NCI-H1048 (cell line): ENCODE measurements at places on chromosomes 11 and 22.

- DNase-seq: no peak
Observed at GRCh38 chr22:36301851-36302250, 48.9 kb downstream of the APOL1 start.

DNA sequence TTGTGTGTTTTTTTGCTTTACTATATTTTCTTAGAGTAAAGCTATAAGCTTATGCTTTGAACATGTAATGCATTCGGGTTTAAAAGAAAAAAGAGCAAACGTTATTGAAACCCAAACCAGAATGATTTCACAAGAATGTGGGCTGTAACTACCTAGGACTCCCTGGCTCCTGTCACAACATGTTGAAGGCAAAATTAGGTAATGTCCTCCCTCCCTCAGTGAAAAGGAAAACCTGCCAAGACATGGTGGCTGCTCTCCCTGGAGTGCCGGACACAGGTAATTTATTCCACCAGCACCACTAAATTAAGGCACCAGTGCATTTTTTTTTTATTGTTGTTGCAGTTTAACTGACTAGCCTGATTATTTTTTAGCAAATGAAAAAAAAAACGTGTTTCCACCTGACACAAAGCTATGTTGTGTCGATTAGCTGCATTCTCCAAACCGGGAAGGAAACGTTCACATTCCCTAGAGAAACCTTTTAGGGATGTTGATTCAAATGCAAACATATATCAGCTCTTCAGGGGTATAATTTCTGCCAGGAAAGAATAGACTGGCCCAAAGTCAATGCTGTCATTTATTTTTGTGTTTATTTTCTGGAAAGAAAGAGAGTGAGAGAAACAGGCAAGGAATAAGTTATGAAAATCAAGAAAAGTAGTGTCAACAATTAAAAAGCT is 134.6 kb downstream of the CCDC34 start:
- no peak for DNase-seq

- no peak for DNase-seq
Observed at GRCh38 chr11:118438314-118438931, 2.1 kb downstream of the KMT2A start.

GRCh38 chr11:78230161-78230877 is 41.6 kb downstream of the USP35 start:
- no peak for DNase-seq

- no peak for DNase-seq
Observed at GRCh38 chr11:31492320-31492913, 17.0 kb downstream of the IMMP1L start.

DNA sequence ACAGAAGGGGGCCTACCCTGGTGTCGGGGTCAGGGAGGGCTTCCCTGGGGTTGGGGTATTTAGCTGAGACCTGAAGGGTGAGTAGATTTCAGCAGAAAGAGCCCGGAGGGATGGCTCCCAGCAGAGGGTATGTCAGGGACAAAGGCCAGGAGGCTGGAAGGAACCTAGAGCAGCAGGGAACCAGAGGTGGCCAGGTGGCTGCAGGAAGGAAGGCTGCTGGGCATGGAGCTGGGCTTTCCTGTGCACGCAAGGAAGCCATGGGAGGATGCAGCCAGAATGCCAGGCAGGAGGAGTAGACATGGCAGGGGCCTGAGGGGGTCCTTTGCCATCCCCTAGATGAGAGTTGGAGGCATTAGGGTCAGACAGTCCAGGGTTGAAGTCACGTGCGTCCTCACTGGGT is 27.4 kb upstream of the RELT start:
- no peak for DNase-seq

- no peak for DNase-seq
Observed at GRCh38 chr22:44822534-44822933, 70.2 kb downstream of the ARHGAP8 start.

GRCh38 chr22:47421846-47422245 is 659.4 kb downstream of the TBC1D22A start:
- DNase-seq: no peak

GRCh38 chr22:22352371-22352999 is 107.9 kb downstream of the VPREB1 start:
- no peak for DNase-seq
